Spleen (tissue), 13 donors: ENCODE measurements at places on chromosomes 13 and 19. TPM values are rescaled to one million over a fixed set of nuclear protein-coding genes. Genes with fewer than 3 reads are reported as not detected.

DNA sequence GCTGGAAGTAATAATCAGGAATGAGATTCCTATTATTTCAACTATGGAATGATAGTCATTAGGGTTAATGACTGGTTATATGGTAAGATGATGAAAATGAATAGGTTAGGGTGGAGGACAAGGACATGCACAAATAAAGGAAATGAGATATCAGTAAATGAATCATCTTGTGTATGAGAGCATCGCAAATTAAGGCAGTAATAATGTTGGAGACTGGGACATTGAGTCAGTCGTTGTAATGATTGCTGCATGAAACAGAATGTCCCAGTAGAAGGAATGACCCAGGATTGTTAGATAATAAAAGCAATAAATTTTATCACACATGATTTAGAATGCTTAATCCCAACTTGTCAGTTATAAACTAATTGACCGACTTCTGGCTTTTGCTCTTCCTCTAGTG, 1733.7 kb upstream of the PCDH20 start:
- H3K4me1 ChIP-seq = no peaks in the 10 kb centered on the region
- no peaks in the 10 kb centered on the region for H3K36me3 ChIP-seq
- no peak overlapping the region for H3K4me3 ChIP-seq
- no peaks in the 10 kb centered on the region for H3K27me3 ChIP-seq
- DNase-seq = no peak
- no peak overlapping the region for H3K27ac ChIP-seq

The ADGRE2 gene
- 58.0 TPM for total RNA-seq

GRCh38 chr19:30393729-30394480, 21.7 kb downstream of the ZNF536 start:
- H3K4me3 ChIP-seq = no peak overlapping the region
- DNase-seq = no peak
- no peak overlapping the region for H3K27ac ChIP-seq
- H3K36me3 ChIP-seq = no peaks in the 10 kb centered on the region
- H3K27me3 ChIP-seq = no peaks in the 10 kb centered on the region

- DNase-seq = no peak
- no peaks in the 10 kb centered on the region for H3K27me3 ChIP-seq
- no peak overlapping the region for H3K27ac ChIP-seq
- no peaks in the 10 kb centered on the region for H3K4me1 ChIP-seq
- no peaks in the 10 kb centered on the region for H3K36me3 ChIP-seq
Observed at GRCh38 chr19:30778961-30779715, 407.0 kb downstream of the ZNF536 start.

GRCh38 chr19:33193865-33194362, at the start of gene LRP3:
Gene LRP3, plus strand, starts transcription at chr19:33194330. Its CDS starts 456 bp downstream, at chr19:33194786.
- peaks cover 29% of the 10 kb centered on the region for H3K27me3 ChIP-seq
- no peaks in the 10 kb centered on the region for H3K36me3 ChIP-seq
- peak within 1 kb of the TSS; percentile 46 for H3K4me3 ChIP-seq
- H3K4me1 ChIP-seq = peaks cover 14% of the 10 kb centered on the region
- DNase-seq = peak; percentile 79

The LAMP1 gene
- total RNA-seq = 154 TPM

DNA sequence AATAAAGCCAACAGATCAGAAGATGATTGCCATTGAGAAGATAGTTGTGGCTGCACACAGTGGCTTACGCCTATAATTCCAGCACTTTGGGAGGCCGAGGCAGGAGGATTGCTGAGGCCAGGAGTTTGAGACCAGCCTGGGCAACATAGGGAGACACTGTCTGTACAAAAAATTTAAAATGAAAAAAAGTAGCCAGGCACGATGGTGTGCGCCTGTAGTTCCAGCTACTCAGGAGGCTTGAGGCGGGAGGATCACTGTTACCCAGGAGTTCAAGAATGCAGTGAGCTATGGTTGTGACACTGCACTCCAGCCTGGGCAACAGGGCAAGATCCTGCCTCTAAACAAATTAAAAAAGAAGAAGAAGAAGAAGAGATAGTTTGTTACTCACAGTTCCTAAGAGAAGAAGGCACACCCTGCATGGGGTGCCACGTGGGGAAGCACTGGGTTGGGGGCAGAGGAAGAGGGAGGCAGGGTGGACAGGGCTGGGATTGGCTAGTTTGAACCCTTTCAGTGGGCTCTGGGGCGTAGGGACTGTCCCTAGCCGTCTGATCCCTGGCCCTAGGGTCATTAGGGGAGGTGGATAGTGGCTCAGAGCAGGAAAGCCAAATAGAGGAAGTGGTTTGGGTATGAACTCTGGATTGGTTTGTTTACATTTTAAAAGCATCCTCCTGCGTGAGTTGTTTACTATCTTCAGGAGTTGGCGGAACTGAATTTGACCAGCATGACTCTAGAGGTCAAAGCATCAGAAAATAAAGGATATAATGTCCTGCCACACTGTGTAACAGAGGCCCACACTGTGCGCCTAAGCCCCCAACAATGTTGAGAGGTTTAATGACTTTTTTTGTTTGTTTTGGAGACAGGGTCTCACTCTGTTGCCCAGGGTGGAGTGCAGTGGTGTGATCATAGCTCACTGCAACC, 60.5 kb upstream of the MEDAG start:
- H3K4me1 ChIP-seq = peaks cover 14% of the 10 kb centered on the region
- H3K27me3 ChIP-seq = no peaks in the 10 kb centered on the region
- H3K27ac ChIP-seq = peak overlapping the region; percentile 29
- H3K4me3 ChIP-seq = no peak overlapping the region
